ENCODE measurements at places on chromosomes 1 and 21.

DNA sequence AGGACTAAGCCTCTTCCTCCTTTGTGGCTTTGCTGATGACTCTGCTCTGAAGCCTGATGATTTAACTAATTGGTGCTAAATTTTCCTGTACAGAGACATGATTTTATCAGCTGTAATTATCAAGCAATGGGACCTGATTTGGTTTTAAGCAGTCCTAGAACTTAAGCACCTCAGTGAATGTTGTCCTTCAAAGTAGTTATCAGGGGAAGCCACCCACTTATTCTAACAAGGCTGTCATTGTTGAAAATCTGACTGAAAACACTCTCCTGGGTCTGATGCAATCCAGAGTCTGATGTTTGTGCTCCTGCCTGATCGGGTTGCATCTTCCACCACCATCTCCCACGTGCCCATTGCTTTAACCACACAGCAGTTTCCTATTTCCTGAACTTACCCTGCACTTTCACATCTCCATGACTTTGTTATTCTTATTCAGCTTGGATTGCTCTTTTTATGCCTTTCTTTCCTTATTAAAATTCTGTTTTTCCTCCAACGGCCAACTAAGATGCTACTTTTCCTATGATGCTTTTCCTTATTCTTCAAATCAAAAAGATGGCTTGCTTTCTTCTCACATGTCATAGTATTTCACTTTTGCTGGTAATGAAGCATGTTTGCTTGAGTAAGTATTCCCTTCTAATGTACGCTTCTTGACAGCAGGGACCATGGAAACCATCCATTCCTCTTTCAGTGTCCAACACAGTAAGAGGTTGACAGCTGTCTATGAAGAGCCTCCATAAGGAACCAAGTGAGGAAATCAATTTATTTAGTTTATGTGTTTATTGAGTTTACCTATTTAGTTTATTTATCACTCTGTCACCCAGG, 55.0 kb downstream of the S1PR1 start:
- no peak for DNase-seq

GRCh38 chr21:44509539-44509938, 30.5 kb downstream of the KRTAP10-1 start:
- no peak for DNase-seq

DNA sequence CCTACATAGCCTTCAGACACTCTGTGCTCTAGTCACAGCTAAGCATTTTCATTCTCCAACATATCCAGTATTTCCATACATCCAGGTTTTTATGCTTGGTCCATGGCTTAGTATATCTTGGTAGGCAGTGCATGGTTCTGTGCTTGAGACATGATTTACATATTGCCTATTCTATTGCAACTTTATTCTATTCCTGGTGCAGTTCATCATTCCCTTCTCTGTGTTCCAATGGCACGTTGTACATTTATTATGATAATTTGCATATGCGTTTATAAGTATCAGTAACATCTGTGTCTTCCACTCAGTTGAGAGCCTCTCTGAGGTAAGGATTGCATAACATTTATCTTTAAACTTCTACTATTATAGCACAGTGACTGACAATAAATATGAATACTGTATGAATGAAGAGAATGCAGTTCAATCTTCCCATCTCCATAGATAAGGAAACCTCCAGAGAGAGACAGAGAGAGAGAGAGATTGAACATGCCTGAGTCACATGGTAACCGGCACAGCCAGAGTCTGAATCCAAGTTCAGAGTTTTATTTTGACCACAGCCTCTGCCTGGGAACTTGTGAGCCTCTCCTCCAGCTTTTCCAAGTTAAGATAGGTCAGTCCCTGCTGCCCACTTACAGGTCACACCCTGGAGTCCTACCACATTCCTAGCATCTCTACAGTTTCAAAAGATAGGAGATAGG, 41.5 kb downstream of the PLPPR5 start:
- DNase-seq = no peak

- no peak for DNase-seq
These were observed 80.0 kb downstream of the DYRK1A start for GRCh38 chr21:37446552-37446951.

- DNase-seq = no peak
These were observed 93.0 kb upstream of the TTC34 start for GRCh38 chr1:2894381-2895041.

DNA sequence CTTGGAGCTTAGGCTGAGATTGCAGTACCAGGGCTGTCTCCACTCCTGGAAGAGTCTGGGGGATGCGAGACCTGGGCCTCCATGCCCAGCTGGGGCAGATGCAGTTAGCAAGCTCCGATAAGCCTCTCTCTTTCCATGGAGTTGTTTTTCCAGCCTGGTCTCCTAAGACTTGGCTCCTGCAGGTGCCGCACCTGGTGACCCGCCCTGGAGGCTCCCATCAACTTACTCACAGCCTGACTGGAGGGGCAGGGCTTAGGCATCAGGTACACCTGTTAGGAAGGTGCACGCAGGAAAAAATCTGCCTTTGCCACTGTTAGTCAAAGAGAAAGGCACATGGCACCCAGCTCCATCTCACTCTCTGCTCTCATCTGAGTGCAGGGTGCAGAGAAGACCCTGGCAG, 198.1 kb upstream of the TMEM51 start:
- no peak for DNase-seq

- no peak for DNase-seq
These were observed 3.1 kb downstream of the AGO1 start for GRCh38 chr1:35885961-35886558.

GRCh38 chr1:13593511-13594131, 10.0 kb downstream of the PDPN start:
- DNase-seq = no peak

GRCh38 chr1:44281962-44282703, 68.9 kb downstream of the DMAP1 start:
- DNase-seq = no peak

GRCh38 chr1:220500372-220500771, 27.6 kb upstream of the MARK1 start:
- no peak for DNase-seq

DNA sequence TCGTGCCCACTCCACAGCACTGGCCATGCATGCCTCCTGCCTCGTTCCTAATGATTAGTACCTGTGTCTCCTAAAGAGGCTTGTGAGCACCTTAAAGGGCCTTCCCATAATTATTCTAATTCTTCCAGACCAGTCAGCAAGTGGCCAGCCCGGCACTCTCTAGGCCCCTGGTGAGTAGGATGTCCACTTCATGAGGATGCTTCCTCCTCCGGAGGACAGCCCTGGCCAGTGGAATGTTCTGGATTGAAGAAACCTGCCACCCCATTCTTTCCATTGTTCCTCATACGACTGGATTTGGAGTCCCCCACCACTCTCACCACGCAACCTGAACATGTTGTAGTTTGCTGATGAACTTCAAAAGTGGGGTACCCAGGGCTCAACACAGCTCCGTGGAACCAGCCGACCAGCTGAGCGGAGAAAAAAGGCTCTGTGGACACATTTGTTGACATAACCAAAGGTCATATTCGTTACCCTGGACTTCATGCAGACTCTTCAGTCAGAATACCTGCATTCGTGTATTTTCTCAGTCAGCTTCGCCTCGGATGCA, 46.7 kb upstream of the LBR start:
- DNase-seq = no peak

DNA sequence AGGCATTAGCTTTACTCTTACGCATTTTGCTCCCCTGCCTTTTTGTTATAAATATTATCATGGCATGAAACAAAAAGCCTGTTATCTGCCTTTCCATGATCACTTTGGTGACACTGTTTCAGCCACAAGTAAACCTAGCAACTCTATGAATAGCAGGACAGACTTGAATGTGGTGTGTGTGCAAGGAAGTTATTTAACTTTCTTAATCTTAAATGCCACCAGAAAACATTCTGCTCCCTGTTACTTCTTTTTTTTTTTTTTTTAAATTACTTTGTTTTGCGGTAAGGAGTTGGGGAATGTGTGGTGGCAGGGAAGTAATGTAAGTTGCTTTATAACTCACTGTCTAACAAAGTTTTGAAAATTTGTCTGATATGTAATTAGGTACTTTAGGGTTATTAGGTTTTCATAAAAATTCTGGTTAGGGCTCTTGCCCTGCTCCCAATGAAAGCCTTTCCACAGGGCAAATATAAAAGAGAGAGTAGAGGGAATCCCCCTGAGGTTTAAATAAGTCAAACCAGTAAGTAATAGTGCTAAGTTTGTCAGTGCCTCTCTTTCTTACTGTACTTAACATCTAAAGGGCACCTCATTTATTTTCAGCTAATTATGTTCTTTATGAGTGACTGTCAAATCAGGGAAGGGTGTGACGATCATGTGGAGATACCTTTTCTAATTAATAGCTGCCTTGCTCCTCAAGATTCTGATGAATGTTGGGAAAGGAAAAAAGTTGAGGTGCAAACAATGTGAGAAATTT, 39.5 kb downstream of the RASAL2 start:
- DNase-seq = no peak

GRCh38 chr21:37455504-37455911, 88.9 kb downstream of the DYRK1A start:
- no peak for DNase-seq

DNA sequence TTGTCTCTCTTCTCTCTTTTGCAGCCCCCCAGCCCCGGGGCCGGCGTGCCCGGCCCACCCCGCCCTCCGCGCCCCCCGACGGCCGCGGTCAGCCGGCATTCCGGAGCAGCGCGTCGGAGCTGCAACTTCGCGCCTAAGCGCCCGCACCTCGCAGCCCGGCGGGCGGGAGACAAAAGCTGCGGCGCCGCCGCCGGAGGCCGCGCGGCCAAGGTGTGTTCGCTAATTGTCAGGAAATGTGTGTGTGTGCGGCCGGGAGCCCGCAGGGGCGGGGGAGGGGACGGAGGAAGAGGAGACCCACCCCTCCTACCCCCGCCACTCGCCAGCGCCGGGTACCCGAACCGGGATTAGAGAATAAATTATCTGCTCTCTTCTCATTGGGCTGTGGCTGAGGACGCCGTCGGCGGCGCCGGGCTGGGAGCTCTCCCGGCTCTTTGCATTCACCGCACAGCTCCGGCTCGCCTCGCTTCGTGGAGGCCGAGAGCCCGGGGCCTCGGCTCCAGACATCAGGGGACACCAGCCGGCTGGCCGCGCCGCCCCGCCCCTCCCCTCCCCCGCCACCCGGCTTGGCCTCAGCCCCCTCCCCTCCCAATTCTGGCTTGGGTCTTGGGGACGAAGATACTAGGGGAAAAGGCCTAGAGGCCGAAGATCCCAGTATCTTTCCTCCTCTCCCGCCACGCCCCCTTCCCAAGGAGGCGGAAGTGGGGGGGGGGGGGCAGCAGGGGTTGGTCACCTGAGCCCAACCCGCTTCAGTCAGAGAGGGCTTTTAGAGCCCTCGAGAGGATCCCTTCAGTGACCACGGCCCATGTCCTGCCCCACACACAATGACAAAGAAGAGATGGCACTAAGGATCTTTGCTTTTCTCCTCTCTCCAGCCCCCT, 1.3 kb upstream of the BLACAT1 start:
- DNase-seq = no peak

DNA sequence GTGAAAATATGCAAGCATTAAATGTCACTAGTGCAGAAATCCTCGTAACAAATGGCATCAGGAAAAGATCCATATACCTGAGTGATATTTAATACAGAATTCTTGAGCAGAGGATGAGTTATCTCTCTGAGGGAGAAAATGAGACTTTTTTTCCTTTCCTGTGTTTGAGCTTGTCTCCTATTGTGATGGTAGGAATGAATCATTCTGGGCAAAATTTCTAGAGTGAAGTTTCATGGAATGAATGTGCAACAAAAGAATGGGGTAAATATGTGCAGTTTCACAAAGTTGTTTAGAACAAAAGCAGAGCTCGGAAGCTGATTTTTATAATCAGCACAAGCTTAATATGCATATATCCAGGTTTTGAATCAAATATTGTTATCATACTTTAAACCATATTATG, 4.6 kb downstream of the CTPS1 start:
- DNase-seq = no peak

GRCh38 chr1:1360506-1361169, 2.3 kb upstream of the MXRA8 start:
- peak; percentile 70 for DNase-seq

- DNase-seq = no peak
These were observed 10.0 kb downstream of the NCF2 start for GRCh38 chr1:183580281-183580682.

DNA sequence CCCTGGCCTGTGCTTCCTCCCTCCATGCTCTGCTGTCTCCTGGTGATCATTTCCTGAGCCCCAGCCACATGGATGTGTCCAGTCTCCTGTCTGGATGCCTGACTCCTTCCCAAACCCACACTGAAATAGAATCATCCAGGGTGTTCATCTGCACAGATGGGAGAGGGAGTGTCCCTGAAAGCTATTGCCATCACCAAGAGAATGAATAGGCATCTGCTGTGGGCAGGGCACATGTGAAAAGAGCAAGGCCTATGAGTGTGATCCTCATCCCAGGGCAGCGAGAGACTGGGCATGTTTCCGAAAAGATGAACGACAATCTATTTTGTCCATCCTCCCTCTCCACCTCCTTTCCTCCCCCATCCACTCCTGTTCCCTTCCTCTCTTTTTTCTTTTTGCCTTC, 5.0 kb downstream of the IGSF21 start:
- no peak for DNase-seq

DNA sequence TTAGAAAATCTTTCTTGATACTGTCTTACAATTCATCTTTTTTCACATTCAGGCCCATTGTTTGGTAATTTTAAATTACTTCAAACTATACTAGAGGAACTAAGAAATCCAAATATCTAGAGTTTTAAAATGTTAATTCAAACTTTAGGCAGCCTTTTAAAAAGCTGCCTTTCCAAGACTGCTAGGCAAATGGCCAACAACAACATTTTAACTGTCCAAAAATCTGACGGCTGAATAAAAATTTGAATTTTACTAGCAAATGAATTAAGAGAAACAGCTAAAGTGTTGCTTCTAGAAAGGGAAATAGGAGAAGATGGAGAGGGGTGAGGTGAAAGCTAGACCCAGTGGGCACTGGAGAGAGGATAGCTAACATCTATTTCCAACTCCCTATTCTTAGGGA, 17.2 kb downstream of the DPYD start:
- no peak for DNase-seq

- no peak for DNase-seq
These were observed 442.3 kb upstream of the CHRM3 start for GRCh38 chr1:238944028-238944427.

DNA sequence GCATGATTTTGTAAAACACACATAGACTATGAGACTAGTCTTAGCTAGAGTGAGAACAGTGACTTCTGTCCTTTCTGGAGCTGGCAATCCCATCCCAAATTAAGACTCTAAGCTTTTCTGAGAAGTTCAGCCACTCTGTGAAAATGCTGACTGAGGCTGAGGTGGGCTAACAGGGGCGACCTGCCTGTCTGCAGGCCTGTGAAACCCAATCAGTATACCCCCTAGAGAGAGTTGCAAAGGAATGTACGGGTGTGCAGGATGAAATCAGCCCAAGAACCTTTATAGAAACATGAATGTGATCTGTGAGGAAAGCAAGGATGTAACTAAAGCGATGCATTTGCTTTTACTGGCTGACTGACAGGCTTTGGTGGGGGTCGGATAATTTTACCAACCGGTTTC, 16.0 kb upstream of the TBX15 start:
- no peak for DNase-seq

DNA sequence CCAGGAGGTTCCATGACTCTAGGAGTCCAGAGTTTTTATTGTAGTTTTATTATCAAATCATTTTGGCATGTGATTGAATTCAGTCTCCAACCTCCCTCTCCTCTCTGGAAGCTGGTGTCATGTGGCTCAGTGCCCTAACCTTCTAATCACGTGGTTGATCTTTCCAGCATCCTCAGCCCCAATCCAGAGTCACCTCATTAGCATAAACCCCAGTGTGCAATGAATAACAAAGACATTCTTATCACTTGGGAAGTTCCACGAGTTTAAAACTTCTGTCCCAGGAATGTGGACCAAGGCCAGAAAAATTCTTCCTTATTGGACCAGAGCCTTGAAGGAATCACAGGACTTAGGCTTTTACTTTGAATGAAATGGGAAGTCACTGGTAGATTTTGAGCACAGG, 52.2 kb downstream of the KIRREL1 start:
- no peak for DNase-seq

GRCh38 chr1:27111626-27112573, 43.0 kb downstream of the SLC9A1 start:
- peak; percentile 72 for DNase-seq
